CD8-positive, alpha-beta memory T cell (primary cell): ENCODE measurements at places on chromosomes 5 and 9. TPM values are rescaled to one million over a fixed set of nuclear protein-coding genes. Genes with fewer than 3 reads are reported as not detected.

DNA sequence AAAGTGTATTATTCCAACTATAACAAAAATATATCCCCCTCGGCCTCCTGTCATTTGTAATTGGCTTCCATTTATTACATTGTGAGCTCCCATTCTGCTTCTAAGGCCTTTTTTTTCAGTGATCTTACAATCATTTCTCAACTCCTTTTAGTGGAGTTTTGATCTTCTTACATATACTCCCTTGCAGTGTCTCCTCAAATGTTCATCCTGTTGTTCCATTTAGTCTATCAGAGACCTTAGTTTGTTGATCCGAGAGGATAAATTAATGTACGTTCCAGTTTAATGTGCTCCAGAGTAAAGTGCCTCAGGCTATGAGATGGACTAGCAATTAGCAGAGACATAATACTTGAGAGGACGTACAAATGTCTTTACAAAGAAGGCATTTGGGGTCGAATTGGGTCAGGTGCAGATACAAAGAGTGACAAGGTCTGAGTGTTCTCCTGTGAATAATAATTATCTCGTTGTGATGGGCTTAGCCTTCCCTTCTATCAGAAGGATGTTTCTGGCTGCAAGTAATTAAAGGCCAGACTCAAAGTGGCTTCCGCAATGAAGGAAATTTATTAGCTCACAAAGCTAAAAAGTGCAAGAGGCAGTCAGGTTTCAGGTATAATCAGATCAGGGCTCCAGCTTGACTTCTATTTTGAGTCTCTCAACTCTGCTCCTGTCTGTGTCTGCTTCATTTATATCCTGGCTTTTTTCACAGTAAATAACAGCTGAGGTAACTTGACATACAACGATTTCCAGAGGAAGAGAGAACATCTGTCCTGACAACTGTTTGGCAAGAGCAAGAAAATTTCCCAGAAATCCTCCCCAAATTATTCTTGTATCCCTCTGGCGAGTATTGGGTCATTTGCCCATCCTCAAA is 30.1 kb downstream of the ARRDC3 start:
- no peaks in the 10 kb centered on the region for H3K36me3 ChIP-seq
- no peak overlapping the region for H3K4me3 ChIP-seq
- H3K27me3 ChIP-seq, result no peaks in the 10 kb centered on the region
- no peak for DNase-seq

The EDIL3 gene
- total RNA-seq, result not detected

- no peaks in the 10 kb centered on the region for H3K4me1 ChIP-seq
- H3K27me3 ChIP-seq, result no peaks in the 10 kb centered on the region
- H3K4me3 ChIP-seq, result no peak overlapping the region
- no peaks in the 10 kb centered on the region for H3K36me3 ChIP-seq
Measured at GRCh38 chr9:72955571-72955970, 2.7 kb upstream of the ALDH1A1 start.

The NEUROG1 gene
- not detected for total RNA-seq

The MYMK gene
- total RNA-seq, result not detected

The PFN3 gene
- total RNA-seq, result not detected

DNA sequence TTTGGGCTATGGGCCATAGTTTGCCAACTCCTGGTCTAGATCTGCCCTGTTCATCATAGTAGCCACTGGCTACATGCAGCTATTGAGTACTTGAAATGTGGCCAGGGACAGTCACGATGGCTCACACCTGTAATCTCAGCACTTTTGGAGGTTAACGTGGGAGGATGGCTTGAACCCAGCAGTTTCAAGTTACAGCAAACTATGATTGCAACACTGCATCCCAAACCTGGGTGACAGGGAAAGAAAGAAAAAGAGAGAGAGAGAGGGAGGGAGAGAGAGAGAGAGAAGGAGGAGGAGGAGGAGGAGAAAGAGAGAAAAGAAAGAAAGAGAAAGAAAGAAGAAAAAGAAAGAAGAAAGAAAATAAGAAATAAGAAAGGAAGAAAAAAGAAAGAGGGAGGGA is 5.1 kb upstream of the GMCL2 start:
- H3K4me1 ChIP-seq, result peaks cover 18% of the 10 kb centered on the region
- no peaks in the 10 kb centered on the region for H3K36me3 ChIP-seq
- no peak overlapping the region for H3K4me3 ChIP-seq

- no peaks in the 10 kb centered on the region for H3K27me3 ChIP-seq
- DNase-seq, result peak; percentile 17
- H3K27ac ChIP-seq, result no peak overlapping the region
- no peak overlapping the region for H3K4me3 ChIP-seq
- no peaks in the 10 kb centered on the region for H3K36me3 ChIP-seq
Measured at GRCh38 chr5:6729386-6730310, 16.4 kb downstream of the TENT4A start.

GRCh38 chr5:78243639-78244038 is 50.9 kb downstream of the AP3B1 start:
- no peak for DNase-seq
- no peak overlapping the region for H3K4me3 ChIP-seq
- H3K27ac ChIP-seq, result no peak overlapping the region

The SOX30 gene
- 0.11 TPM for total RNA-seq

DNA sequence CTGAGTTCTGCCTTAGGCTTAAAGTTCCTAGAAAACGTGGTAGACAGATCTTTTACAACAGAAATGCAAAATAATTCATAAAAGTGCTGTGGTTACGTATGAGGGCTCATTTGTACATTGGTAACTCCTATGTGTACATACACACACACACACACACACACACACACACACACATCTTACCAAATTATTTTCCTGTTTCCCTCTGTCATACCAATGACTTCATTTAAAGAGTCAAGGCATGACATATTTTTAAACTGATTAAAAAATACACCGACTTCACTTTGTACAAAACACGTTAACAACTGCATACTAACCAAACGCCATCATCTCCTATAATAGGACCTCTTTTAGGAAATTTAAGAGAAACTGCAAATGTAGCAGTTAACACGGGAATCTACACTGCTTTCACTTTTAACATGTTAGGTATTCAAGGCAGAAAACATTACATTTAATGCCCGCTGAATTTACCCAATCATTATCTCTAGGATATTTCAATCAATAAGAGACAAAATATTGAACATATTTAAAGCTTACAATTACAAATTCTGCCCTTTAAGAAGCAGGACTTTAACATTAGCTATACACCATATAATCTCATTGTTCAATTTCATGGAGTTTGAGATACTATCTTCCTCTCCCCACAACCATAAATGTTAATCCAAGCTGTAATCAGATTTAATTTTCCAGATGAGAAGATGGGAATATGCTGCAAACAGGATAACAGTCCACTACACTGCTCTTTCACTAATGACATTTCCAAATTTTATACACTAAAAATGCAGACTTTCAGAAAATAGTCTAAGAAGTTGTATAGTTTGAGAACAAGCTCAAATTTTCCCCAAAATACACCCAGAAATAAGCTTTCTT is 133.1 kb downstream of the DENND1A start:
- H3K27ac ChIP-seq, result no peak overlapping the region
- DNase-seq, result no peak
- H3K4me3 ChIP-seq, result no peak overlapping the region
- H3K27me3 ChIP-seq, result no peaks in the 10 kb centered on the region
- no peaks in the 10 kb centered on the region for H3K4me1 ChIP-seq
- no peaks in the 10 kb centered on the region for H3K36me3 ChIP-seq

- H3K4me1 ChIP-seq, result no peaks in the 10 kb centered on the region
- no peak overlapping the region for H3K27ac ChIP-seq
- H3K27me3 ChIP-seq, result no peaks in the 10 kb centered on the region
- no peak overlapping the region for H3K4me3 ChIP-seq
- H3K36me3 ChIP-seq, result no peaks in the 10 kb centered on the region
Measured at GRCh38 chr9:64773491-64773931, 511.5 kb downstream of the FOXD4L5 start.

DNA sequence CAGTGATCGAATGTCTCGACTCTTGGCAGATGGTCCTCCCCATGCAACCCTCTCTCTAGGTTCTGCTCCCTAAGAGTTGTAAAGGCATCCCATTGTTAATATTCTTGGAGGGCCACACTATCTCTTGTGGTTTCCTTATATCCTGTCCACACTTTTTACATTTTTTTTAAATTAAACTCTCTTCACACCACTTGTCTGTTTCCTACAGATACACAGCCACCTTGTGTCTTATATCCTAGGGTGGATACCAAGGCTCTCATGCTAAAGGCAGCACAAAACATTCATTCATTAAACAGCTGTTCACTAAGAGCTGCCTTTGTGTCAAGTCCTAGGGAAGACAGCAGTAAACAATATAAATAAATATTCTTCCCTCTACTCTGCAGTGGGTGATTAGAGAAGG is 60.5 kb upstream of the SHISAL2B start:
- no peaks in the 10 kb centered on the region for H3K36me3 ChIP-seq
- H3K27ac ChIP-seq, result no peak overlapping the region
- DNase-seq, result no peak
- no peaks in the 10 kb centered on the region for H3K4me1 ChIP-seq

GRCh38 chr9:131233556-131233955 is 42.8 kb downstream of the FAM78A start:
- peak overlapping the region; percentile 43 for H3K27ac ChIP-seq
- H3K4me1 ChIP-seq, result peaks cover 43% of the 10 kb centered on the region
- DNase-seq, result no peak
- no peaks in the 10 kb centered on the region for H3K27me3 ChIP-seq
- H3K4me3 ChIP-seq, result peak overlapping the region; percentile 16
- peaks cover 13% of the 10 kb centered on the region for H3K36me3 ChIP-seq

The MEGF10 gene
- not detected for total RNA-seq

The SPIN1 gene
- 24.1 TPM for total RNA-seq

The TLE1 gene
- total RNA-seq, result 0.33 TPM

DNA sequence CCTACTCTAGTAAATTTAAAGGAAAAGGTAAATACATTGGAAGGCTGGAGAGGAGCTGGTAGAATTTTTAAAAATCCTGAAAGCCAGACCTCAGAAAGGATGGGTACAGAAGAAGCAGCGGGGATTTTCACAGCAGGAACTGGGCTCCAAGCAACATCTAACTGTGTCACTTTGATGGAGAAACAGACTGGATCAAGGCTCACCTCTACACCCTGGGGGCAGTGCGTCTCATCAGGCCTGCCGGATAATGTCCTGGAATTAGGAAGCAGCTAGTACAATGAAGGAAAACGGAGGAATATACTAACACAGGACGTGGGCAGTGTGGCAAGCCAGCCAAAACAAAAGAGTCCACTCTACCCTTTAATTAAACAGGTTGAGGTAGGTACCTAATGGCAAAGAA is 463.6 kb downstream of the TAF11L14 start:
- H3K4me1 ChIP-seq, result no peaks in the 10 kb centered on the region
- H3K36me3 ChIP-seq, result no peaks in the 10 kb centered on the region
- no peak for DNase-seq
- no peak overlapping the region for H3K27ac ChIP-seq

- no peaks in the 10 kb centered on the region for H3K4me1 ChIP-seq
- H3K4me3 ChIP-seq, result no peak overlapping the region
- no peaks in the 10 kb centered on the region for H3K27me3 ChIP-seq
- DNase-seq, result no peak
- H3K36me3 ChIP-seq, result no peaks in the 10 kb centered on the region
Measured at GRCh38 chr5:40240111-40240510, 439.6 kb upstream of the PTGER4 start.

- DNase-seq, result no peak
- H3K27me3 ChIP-seq, result no peaks in the 10 kb centered on the region
- no peak overlapping the region for H3K27ac ChIP-seq
- H3K4me1 ChIP-seq, result no peaks in the 10 kb centered on the region
Measured at GRCh38 chr5:143955141-143955540, 143.2 kb downstream of the HMHB1 start.
